ENCODE measurements at places on chromosomes 5 and 9.
A peak's percentile ranks its signal among the peaks of the same experiment; 100 is the strongest.

- no peak for DNase-seq
Measured at GRCh38 chr9:13443346-13444244, 164.1 kb upstream of the MPDZ start.

DNA sequence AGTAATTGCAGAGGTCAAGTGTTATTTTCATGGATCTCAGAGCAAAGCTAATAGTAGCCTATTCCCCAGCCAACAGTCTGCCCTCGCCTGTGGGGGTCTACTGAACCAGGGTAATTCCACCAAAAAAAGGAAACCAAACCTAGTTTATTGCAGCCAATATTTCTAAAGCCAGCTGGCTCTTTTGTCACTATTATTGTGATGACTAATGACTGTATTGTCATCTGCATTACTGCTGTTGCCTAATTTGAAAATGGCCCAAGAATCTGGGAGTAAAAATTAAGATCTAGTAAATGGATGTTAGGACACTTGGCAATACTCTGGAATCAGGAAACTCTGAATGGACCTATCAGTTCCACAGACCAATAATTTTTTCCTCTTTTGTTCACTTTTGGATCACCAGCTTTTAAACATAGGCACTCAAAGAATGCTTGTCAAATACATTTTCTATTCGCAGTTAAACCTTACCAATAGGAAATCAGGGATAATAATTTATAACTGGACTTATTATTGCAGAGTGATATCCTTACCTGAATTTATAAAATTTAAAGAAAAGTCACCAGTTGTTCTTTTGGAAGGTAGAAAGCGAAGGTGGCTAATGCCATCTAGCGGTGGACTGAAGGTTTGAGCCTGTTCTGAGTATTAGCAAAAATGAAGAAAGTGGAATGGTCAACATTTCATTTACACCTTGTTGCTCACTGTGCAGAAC lies 69.2 kb downstream of the SYK start:
- peak; percentile 9 for DNase-seq

DNA sequence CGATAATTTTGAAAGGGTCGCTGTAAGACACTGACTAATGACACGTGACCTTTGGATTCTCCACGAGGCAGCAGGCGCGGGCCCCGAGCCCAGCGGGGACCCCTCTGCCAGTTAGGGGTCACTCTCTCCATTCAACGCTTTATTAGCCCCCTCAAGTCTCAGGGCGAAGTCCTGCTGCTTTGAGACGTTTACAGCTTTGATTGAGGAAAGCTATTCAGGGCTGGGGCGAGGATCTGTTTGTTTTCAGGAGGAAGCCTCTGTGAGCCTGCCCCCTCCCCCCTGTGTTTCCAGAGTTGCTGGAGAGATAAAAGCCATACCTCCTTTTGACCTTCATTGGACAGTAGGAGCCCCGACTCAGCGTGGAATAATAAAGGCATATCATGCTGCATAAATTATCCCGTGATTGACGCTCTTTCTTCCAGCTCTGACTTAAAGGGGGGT lies 31.4 kb upstream of the MSX2 start:
- no peak for DNase-seq

DNA sequence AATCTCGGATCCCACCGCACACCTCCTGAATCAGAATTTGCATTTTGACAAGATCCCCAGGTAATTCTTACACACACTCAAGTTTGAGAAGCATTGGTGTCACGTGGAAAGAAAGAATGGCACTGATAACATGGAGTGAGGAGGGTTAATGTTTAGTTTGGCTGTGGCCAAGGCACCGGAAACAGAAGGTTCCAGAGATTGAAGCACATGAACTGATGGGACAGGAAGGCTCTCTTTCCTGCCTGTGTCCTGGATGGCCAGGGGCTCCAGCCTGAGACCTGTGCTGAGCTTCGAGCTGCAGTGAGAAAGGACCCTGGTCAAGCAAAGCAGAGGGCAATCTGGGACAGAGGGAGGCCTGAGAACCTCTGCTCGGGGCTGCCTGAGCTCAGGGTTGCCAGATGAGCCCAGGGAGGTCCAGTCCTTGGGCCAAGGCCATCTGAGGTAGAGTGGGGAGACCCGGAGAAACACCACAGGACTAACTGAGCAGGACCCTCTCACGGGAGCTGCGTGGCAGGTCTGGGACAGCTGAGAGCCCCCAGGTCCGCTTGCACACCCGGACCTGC lies 27.3 kb downstream of the AFAP1L1 start:
- DNase-seq, result no peak

GRCh38 chr9:109880276-109881169 lies 100.5 kb downstream of the PALM2AKAP2 start:
- peak; percentile 7 for DNase-seq

- no peak for DNase-seq
Measured at GRCh38 chr9:77987081-77987656, 44.4 kb downstream of the GNAQ start.

DNA sequence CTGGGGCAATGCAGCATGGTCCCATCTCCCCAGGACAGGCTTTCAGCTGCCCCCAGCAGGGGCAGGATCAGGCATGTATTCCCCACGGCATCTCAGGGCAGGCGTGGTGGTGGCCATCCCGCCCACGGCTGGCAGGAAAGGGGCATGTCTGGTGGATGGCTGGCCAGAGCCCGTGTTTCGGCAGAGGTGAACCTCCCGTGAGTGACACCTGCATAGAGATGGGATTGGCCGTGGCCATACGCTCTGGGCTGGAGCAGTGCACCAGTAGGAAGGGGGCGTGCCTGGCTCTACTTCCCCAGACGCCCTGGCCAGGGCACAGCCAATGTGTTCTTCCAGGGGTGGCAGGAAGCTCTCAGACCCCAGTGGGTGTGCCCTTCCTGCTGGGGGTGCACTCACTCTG lies 139.1 kb downstream of the ZNF354C start:
- DNase-seq, result no peak

DNA sequence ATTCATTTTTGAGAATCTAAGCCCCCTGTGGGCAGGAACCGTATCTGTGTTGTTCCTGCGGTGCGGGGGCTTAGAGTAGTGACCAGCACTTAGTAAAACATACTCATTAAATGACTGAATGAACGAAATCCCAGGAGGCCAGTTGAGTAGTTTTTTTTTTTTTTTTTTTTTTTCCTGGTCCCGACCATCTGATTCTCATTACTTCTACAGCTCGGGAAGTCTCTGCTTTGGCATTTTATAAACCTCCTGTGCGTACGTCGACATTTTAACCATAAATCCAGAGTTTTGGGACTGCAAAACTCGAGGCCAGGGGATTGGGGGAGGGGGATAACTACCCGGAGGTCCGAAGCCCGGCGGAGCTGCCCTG lies 31.5 kb upstream of the SPRY4 start:
- DNase-seq, result no peak

- DNase-seq, result no peak
Measured at GRCh38 chr5:110590187-110590586, 136.3 kb downstream of the TMEM232 start.

DNA sequence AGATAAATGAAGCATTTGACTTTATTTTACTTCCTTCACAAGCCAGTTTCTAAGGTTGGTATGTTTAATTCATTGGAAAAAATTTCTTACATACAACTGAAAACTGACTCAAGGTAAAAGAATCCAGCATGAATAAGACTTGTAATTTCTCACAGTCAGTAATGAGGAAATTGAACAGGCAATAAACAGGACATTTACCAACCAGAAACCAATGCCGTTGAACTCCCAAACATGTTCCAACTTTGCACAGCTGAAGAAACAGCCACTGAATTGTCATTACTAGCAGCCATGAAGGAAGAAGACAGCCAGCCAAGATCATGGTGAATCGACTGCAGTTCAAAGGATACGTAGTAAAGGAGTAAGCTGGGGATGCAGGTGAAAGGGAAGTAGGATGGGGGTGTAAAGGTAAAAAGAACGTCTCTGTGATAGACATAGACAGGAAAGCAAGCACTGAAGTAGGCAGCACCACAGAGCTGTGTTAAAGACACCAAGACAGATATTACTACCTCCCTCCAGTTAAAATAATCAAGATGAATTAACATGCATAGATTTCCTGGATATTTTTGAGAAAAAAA lies 21.3 kb upstream of the SLC12A2 start:
- no peak for DNase-seq

GRCh38 chr9:104988539-104988938 lies 60.6 kb upstream of the ABCA1 start:
- no peak for DNase-seq

- peak; percentile 33 for DNase-seq
Measured at GRCh38 chr5:172683645-172684471, 42.8 kb downstream of the NEURL1B start.

- no peak for DNase-seq
Measured at GRCh38 chr9:121439711-121440664, 59.7 kb downstream of the GGTA1 start.

DNA sequence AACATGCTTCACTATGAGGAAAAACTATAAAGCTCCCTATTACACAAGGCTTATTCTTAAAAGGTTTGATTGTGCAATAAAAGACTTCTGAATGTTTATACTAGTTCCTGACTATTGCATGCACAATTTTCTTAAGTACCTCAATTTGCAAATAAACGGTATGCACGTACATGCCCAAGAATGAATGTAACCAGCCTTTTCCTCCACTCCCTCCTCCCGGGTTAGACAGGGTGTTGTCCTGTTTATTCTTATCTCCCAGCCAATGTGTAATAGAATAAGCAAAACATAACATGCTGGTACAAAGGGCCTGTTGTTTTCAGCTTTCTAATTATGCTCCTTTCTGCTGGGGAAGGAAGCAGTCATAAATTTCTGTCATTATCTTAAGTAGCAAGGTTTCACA lies 79.1 kb downstream of the AOPEP start:
- DNase-seq, result no peak

DNA sequence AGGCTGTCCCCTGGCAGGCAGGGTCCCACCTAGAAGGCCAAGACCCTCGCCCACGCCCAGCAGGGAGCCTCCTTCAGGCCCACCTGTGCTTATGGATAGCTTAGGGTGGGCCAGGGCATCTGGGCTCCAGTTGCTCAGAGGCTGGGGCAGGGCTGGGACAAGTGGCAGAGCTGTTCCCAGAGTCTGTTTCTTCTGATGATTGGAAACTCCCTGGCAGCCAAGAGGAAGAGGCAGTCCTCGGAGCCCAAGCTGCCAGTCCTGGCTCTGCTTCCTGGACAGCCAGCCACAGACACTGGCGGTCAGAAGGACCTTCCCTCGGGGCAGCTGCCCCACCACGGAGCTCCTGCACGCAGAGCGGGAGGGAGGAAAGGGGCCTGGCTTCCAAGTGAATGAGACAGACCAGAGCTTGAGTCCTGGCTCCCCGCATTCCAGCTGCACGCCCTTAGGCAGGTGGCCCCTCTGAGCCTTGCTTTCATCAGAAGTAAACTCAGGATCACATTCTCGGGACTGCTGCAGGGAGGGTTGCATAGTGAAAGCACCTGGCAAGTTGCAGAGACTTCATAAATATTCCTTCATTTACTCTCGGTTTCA lies 37.9 kb upstream of the GABRP start:
- DNase-seq, result no peak

- no peak for DNase-seq
Measured at GRCh38 chr5:129672006-129672405, 75.9 kb upstream of the MINAR2 start.

DNA sequence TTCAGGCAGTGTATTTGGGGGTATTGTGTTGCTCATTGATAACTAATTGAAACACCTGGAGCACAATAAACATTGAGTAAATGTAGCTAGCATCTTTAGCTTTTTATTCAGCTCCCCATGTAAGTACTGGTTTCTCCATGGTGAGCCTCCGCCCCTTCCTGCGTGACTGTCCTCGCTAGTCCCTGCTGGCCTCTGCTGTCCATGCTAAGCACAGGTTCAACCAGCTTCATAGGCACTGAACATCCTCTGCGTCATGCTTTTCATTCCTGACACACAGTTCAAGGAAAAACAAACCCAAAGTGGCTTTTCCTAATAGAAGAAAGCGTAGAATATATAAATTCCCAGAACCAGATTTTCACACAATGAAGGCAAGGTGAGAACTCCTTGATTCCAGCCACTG lies 27.3 kb upstream of the DAP start:
- DNase-seq, result no peak

DNA sequence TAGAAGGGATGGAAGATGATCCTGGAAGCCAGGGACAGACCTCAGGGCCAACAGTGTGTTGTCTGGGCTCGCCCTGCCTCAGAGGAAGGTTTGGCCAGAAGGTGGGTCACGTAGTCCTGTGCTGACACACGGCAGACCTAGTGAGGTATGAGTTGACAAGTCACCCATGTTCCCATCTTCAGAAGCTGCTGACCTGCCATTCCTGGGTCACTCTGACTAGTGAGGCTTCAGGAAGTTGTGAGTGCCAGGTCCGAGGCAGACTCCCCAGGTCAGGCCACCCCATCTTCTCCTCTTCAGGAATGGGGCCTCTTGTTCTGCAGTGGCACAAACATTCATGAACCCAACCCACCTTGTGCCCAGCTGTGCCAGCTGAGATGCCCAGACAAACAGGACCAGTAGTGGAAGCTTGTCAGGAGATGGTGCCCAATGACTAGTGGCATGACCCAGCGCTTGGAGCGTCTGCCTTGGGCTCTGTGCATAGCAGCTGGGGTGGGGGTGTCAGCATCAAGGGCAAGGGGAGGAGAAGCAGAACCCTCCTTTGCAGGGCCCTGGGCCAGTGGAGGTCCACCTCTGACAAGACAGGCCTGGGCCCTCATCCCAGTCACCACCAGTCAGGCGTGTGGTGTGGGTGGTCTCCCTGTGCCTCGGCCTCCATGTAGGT lies 16.8 kb upstream of the ANGPTL2 start:
- no peak for DNase-seq

GRCh38 chr9:113741886-113742854 lies 133.9 kb upstream of the ZNF618 start:
- no peak for DNase-seq

- DNase-seq, result no peak
Measured at GRCh38 chr5:40551496-40552491, 127.9 kb upstream of the PTGER4 start.

DNA sequence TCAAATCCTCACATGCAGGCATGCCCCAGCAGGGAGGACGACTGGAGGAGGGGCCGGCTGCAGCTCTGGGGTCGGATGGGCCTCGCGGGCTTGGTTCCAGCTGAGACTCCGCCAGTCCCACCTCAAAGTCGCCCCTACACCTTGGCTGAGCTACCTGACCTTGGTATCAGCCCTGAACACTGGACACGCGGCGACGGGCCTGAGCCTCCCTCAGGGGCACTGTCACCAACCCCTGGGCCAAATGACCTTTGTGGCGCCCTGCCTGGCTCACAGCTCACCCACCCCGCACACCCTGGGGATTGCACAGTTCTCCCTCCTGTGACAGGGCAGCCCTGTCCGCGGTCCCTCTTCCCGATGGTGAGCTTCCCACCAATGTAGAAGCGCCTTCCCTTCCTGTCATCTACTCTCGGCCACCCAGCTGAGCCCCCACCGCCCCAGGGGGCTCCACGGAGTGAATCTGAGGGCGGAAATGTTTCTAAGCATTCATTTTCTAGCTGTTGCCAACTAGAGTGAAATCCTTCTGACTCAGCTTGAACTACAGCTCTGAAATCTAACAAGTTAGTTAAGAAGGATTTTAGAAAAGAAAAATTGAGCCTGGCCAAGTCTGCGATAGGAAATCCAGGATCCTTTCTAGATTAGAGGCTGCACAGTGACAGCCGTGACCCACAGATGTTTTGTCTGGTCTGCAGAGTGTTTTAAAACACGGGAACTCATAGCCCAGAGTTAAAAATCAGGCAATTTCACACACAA lies 138.9 kb upstream of the PHYKPL start:
- no peak for DNase-seq
